PC-9 (cell line): ENCODE measurements at places on chromosomes 7 and 10.

DNA sequence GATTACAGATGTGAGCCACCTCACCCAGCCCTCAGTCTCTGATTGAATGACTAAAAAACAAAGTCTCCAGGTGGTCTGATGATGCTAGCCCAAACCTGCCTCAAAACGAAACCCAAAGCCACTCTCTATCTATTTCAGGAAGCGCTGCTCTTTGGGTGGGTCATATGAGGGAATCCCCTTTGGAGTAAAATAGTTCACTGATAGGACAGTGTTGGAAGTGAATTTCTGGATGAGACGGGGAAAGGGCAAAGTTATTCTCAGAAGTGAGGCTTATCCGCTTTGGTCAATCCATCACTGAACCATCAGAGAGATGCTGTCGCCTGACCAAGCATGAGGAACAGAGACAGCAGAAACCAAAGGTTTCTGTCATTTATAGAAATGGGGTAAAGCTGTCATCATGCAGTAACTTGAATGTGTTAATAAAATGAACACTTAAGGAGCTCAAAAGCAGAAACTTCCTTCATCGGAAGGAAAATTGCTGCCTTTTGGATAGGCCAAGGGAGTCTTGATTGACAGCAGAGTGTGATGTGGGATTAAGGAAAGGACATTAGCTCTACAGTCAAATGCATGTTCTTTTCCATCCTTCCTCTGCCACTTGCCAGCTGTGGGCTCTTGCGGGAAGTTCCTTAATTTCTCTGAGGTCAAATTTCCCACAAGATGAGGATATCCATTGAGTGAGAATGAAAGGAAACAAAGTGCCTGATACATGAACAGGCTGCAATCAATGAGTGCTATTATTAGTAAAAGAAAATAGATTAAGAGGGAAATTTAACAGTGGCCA, 64.9 kb upstream of the C1QL3 start:
- no peak for DNase-seq

DNA sequence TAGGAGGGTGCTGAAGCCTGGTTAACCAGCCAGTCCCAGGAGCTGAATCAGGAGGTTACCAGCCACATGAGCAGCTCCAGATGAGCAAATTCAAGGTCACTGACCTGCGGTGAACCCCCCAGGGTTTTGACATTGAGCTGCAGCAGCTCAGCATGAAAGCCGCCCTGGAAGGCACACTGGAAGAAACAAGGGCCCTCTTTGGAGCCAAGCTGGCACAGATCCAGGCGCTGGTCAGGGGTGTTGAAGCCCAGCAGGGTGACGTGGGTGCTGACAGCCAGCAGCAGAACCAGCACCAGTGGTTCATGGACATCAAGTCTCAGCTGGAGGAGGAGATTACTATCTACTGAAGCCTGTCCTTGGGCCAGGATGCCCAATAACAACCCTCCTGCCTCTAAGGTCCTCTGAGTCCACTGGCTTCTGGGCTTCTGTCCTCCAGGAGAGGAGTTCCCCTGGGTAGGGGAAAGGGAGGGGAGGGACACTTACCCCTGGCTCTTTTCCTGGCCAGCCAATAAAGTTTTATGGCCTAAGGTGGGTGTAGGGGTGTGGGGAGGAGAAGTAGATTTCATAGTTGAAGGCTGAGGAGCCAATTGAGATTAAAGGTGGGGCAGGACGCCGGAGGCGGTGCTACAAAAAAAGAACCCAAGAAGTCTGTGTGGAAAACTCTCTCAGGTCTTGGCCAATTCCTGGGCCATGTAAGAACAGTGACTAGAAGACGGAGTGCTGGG, 29.4 kb upstream of the ATOH7 start:
- no peak for DNase-seq

- no peak for DNase-seq
Observed at GRCh38 chr7:16615228-16615627, 30.3 kb downstream of the ANKMY2 start.

DNA sequence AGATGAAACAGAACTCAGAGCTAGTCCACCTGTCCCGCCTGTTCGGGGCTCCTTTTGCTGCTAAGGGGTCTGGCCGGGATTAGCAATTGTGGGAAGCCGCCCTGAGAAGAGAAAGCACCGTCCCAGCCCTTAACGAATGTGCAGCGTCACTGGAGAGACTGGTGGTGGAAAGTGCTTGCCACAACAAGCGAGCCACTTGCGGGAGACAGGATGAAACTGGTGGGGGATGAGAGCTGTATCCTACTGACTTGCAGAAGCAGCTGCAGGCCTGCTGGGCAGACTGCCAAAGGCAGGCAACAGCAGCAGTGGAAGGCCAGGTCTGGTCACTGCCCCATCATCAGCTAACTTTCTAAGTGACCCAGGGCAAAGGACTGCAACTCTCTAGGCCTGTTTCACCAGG, 95.4 kb downstream of the FAM53B start:
- peak; percentile 32 for DNase-seq

- no peak for DNase-seq
Observed at GRCh38 chr7:157947504-157947903, 610.7 kb downstream of the DNAJB6 start.

DNA sequence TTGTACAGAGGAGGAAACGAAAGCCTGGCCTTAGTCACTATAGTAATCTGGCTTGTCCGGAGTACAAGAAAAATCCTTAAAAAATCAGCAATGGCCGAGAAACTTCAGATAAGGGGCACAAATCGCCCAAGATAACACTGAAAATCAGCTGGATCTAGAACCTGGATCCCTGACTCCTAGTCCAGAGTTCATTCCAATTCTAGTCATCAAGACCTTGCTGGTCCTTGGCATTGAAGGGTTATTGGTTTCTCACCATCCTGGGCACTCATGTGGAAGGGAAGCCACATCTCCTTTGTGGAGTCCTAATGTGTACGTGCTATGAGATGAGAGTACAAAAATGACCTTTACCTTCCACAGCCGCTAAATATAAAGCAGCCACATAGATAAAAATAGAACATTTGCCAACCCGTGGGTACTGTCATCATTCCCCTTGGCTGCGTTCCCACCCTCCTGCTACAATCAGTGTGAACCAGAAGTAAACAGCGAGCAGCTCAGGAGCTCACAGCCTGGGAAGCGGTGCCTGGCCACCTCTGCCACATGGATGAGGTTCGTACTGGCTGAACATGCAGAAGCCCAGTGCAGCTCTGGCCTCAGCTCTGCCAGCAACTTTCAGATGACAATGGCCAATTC, 116.0 kb upstream of the PDLIM1 start:
- DNase-seq, result peak; percentile 61

DNA sequence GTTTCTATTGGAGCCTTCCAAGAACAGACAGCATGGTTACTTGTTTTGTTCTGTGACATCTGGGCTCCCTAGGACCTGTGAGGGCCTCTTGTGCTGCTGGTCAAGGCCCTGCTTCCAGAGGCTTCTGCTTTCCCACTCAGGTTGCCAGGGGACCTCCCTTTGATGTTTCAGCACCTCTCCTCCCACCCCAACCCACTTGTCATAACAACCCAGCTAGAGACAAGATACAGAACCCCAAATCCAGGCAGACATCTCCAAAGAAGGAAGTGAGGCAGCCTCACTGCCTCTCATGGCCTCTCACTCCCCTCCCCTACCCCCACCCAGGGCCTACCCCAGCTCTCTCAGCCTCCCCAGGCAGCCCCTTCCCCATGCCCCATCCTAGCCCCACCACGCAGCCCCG, 11.3 kb downstream of the NFKB2 start:
- DNase-seq, result no peak

GRCh38 chr7:70322856-70323255, 724.6 kb downstream of the AUTS2 start:
- DNase-seq, result no peak

- no peak for DNase-seq
Observed at GRCh38 chr10:36463390-36463789, 662.0 kb upstream of the ANKRD30A start.

GRCh38 chr10:60358282-60358681, 31.4 kb downstream of the ANK3 start:
- no peak for DNase-seq

GRCh38 chr10:4683838-4684237, 142.2 kb upstream of the AKR1E2 start:
- DNase-seq, result no peak

GRCh38 chr7:24216576-24217125, 67.3 kb upstream of the NPY start:
- DNase-seq, result peak; percentile 65

- no peak for DNase-seq
Observed at GRCh38 chr10:6427357-6427959, 152.6 kb downstream of the PRKCQ start.

DNA sequence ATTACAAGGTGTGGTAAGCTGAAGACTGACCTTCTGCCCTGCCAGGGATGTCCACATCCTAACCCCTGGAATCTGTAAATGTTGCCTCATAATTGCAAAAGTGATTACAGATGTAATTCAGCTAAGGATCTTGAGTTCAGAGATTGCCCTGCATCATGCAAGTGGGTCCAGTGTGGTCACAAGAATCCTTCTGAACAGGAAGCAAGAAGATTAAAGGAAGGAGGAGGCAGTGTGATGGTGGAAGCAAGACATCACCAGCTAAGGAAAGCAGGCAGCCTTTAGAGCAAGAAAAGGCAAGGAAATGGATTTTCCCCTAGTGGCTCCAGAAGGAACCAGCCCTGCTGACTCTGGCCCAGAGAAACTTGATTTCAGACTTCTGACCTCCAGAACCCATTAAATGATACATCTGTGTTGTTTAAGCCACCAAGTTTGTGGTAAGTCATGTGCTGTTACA, 78.1 kb downstream of the USP6NL start:
- DNase-seq, result no peak

DNA sequence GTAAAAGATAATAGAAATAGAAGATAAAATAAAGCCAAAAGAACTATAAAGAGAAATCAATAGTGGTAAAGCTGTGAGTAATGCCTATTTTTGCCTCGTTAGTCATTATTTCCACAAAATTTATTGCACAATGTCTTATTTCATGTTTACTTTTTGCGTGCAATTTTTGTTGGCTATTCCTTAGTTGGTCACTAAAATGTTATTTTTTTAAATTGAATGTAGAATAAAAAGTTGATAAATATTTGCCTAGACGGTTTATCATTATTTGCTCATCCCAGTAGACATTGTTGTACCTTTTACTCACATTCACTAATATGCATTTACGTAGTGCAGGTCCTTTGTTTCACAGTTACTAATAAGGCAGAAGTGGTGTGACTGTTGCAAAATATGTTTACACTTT, 227.8 kb upstream of the BMPER start:
- no peak for DNase-seq

- DNase-seq, result no peak
Observed at GRCh38 chr7:140435252-140435895, 31.5 kb downstream of the RAB19 start.

DNA sequence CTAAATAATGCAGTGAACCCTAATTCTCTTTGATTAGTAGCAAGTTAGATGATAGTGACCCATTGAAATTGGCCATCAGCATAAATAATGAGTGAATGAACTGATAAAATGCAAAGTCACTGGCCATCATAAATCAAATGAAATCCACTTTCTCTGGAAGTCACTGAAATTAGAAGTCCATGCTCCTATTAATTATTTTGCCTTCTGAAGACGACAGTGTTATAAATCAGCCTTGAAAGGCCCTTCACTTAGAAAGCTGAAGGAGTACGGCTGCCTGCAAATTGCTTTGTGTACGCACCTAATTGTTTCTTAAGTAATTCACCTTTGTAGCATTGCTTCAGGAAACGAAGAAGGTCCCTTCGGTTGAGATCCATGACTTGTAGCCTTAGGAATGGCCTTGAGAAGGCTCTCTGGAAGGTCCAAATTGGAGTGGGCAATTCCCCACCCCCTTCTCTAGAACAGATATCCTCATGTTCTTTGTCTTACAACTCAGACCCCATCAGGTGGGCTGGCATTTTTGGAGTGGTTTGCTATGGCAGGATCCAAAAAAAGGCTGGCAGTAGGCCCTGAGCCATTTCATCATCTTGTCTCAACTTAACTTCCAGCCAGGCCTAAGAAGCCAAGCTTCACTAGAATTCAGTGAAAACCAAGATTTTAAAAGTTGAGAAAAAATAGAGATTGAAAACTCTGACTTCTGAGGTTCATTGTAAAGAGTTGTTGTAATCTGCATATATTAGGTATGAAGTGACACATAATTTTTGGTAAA, 420.3 kb downstream of the LRMDA start:
- no peak for DNase-seq

- no peak for DNase-seq
Observed at GRCh38 chr7:51321961-51322515, 5.4 kb upstream of the COBL start.

DNA sequence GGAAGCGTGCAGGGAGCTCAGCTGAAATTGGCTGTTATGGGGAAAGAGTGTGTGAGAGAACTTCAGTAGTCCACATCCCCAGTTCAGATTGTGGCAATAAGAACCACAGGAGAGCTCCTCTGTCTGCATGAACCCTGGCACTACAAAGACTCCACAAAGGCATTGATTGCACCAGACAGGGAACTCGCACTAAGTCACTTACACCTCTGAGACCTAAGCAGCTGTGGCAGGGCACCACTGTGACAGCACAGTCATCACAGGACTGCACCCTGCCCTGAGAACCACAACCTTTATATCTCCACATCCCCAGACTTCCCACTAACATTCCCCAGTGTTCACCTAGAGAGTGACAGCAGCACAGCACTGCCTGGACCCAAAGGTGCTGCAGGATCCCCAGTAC, 226.8 kb downstream of the XPNPEP1 start:
- no peak for DNase-seq

DNA sequence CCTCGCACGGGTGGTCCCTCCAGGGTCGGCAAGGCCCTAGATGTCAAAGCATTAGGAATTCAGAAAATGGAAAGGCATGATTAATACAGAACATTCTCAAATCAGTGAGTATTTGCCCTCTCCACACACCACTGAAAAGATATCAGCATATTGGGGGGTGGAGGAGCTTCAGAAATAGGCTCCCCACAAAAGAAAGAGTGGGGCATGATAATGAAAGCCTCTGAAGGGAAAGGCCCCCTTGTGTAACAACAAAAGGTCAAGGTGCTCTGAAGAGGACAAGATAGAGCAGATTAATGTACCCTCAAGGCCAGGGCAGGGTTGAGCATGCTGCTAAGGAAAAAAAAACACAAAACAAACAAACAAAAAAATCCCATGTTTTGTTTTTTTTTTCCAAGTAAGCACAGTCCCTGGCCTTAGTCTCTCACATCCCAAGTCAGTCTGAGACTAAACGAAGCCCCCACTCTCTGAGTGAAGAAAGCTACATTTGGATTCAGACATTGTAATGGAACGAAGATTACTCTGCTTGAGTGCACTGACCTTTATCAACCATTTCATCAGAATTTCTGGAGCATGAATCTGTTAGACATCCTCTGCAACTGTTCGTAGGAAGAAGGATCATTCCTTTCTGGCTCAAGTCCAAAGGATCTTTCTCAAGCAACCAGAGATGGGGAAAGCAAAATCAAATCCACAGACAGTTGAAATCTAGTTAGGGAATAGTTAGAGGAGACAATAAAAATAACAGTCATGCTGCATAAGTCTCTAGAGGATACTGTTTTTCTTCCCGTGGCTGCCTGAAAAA, 27.4 kb upstream of the DGKI start:
- DNase-seq, result no peak

GRCh38 chr7:27145914-27146412, 1.6 kb downstream of the HOXA6 start:
- DNase-seq, result no peak

DNA sequence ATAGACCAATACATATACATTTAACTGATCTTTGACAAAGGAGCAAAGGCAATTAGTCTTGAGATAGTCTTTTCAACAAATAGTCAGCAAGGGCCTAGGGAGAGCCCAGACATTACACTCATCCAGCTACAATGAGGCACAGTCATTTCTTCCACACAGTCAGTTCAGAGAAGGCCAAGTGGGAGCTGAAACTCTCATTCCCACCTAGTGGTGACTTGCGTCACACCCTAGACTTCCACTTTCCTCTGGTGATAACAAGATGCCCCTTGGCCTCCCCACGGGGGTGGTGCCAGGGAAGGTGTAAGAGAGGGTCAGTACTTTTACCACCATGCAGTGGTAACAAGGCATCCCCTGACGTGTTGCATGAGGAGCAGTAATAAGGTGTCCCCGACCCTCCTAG, 8.0 kb downstream of the FRMPD2 start:
- no peak for DNase-seq
